ENCODE measurements at places on chromosomes 11 and 22.
A peak's percentile ranks its signal among the peaks of the same experiment; 100 is the strongest.

DNA sequence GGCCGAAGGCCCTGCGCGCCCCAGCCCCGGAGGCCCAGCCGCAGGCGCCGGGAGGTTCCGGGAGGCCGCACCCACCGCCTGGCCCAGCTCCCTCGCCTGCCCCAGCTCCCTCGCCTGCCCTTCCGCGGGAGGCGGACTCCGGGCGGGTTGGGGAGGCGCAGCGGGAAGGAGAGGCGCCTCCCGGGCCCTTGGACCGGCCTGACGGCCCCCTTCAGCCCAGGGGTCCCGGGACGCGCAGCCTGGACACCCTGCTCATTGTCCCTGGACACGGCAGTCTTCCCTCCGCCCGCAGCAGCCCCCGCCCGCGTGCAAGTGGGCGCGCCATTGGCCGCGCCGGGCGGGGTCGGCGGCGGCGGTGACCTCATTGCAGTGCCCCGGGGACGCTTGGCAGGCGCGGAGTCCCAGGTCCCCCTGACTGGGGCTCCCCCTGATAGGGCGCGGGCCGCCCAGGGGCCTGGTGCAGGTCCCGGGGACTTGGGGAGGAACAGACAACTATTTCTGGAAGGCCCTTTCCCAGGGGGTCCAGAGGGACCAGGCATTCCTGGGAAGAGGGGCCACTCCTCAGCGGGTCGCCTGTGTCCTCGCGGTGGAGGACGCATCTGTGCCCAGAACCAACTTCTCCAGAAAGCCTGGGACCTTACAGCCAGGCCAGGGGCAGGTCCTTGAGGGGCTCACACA lies 501 bp downstream of the CD151 start:
- DNase-seq = peak; percentile 67

DNA sequence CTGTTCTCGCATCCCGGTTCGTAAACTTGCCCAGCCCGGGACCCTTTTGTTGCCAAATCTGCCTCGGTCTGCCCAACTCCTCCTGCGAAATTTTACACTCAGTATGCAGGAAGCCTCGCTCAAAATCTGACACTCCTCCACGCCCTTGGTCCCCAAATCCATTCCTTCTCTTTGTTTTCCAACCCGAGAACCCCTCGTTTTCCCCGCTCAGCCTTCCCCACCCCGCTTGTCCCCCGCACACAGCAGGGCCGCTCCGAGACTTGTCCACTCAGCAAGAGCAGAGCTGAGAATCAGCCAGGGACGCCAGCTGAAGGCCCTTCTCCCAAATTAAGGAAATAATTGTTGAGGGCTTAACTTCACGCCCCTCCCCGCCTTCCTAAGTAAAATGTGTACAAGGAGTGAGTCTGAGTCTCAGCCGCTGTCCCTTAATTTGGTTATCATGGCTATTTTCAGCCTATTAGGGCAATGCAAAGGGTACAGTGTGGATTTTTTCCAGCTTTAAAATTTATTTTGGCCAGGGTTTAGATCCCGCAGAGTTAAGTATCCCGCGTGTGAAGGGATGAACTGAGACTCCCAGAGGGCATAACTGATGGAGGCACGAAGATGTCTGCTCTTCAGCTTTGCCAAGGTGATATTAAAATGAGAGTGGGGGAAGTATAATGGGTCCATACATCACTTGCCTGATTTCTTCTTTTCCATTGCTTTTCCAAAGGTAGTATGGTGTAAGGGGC lies 581 bp upstream of the FBXO3 start:
- DNase-seq = no peak

DNA sequence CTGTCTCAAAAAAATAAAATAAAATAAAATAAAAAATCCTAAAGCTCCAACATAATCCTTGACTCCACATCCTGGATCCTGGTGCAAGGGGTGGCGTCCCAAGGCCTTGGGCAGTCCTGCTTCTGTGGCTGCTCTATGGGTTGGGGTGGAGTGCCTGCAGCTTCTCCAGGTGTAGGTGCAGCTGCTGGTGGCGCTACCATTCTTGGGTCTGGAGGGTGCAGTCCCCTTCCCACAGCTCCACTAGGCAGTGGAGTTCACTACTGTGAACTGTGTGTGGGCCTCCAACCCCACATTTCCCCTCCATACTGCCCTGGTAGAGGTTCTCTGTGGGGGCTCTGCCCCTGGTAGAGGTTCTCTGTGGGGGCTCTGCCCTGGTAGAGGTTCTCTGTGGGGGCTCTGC lies 6.9 kb upstream of the TBC1D22A start:
- no peak for DNase-seq

DNA sequence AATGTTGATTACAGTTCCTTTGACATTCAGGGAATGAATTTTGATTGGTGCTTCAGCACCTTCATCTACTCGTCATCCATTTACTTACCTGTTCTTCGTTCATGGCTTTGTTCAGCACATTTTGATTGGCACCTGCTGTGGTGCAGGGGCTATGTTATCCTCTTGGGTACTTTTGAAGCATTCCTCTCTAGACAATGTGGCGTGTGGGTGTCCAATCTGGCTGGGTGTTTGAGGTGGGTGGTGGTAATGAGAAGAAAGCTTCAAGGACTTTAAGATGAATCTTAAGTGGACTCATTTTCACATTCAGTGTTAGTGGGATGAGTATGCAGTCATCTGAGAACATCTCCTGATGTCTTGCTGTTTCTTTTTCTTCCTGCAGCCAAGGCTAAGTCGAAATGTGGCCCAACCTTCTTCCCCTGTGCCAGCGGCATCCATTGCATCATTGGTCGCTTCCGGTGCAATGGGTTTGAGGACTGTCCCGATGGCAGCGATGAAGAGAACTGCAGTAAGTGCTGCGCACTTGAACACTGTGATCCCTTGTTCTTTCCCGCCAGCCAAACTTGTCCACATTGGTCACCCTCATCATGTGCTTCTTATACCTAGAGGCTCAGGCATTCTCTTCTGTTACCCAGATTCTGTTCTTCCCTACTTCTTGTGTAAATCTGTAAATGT lies 137.5 kb downstream of the LDLRAD3 start:
- no peak for DNase-seq

- no peak for DNase-seq
Observed at GRCh38 chr11:128963744-128964325, 21.2 kb upstream of the TP53AIP1 start.

- no peak for DNase-seq
Observed at GRCh38 chr11:90468923-90469322, 246.1 kb upstream of the CHORDC1 start.

DNA sequence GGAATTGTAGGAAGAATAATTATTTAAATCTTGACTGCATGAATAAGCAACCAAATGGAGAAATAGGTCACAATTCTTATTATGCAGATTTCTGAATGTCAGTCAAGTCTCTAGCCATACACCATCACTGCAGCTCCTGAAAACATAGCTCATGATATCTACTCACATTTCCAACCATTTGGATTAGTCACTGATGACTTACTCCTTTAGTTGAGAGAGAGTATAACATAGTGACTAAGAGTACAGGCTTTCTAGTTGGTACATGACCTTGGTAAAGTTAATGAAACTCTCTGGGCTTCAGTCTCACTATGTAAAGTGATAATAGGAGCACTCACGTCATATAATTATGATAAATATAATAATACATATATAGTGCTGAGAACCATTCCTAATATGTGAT lies 265.2 kb downstream of the KCNA4 start:
- no peak for DNase-seq

- DNase-seq = no peak
Observed at GRCh38 chr11:15716550-15716949, 601.8 kb downstream of the INSC start.

DNA sequence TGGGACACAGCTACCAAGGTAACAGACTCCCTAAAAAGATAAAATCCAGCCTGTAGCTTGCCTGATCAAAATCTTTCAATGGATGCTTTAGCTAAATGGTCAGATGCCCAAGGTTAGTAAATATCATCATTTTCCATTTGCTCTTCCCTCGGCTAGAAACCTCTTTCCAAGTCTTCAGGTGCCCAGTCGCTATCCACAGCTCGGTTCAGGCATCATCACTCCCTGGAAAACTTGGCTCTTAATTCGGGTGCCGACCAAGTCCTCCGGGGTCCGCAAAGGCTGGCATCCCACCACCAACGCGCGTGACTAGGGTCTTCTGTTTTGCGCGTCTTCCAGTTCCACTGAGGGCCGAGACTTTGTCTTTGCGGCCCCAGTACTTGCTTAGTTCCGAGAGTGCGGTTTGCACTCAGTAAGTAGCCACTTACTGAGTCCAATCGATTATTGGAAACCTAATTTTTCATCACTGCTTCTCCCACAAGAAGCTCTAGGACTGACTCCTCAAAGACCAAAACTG lies 44.3 kb downstream of the OR4D9 start:
- DNase-seq = no peak

DNA sequence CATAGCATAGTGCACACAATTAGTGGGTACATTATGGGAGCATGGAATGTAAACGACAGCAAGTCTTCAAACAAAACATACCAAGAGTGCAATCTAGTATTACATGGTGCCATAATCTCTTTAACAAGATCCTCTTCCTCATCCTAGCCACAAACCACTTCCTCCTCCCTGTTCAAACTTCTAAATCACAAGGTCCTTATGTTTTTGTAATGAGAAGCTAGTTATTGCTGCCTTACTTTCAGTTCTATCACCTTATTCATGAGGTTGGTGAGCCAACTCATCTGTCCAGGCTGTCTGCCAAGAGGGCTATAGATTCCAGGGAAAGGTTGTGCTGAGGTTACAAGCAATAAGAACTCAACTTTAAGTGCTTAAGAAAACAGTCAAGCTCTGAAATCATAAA lies 195.4 kb upstream of the ARHGAP20 start:
- peak; percentile 14 for DNase-seq

- DNase-seq = no peak
Observed at GRCh38 chr22:23063539-23064380, 6.6 kb upstream of the GNAZ start.

DNA sequence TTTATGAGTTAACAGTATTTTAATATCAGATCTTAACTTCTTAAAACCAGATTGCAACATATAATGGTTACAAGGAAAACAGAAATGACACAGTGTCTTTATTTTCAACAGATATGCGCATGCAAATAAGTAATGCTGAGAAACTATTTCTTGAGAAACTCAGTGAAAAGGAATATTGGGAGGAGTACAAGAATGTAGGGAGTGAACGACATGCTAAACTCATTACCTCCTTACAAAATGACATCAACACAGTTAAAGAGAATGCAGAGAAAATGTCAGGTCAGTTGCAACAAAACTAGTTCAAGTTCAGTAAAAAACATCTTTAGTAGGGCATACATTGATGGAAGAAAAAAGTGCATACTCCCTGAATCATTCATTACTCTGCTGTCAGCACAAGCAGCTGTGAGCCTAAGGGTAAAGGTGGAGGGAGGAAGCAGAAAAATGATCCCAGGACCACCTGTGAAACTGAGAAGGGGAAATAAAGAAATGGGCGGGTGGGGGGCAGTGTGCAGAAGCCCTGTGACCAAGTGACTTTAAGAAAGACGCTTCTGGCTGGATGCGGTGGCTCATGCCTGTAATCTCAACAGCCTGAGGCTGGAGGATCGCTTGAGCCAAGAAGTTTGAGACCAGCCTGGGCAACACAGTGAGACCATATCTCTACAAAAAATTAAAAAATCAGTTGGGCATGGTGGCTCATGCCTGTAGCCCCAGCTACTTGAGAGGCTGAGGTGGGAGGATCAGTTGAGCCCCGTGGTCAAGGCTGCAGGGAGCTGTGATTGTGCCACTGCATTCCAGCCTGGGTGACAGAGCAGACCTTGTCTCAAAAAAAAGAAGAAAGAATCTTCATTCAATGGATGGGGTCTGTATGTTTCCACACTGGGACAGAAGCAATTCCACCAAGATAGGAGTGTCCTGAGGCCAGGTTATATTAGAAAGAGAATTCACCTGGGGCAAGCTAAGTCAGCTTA lies 31.2 kb downstream of the CCDC83 start:
- DNase-seq = peak; percentile 72

- no peak for DNase-seq
Observed at GRCh38 chr11:130915603-130916237, 559 bp downstream of the SNX19 start.

- DNase-seq = no peak
Observed at GRCh38 chr11:71435278-71435951, 12.8 kb downstream of the DHCR7 start.

DNA sequence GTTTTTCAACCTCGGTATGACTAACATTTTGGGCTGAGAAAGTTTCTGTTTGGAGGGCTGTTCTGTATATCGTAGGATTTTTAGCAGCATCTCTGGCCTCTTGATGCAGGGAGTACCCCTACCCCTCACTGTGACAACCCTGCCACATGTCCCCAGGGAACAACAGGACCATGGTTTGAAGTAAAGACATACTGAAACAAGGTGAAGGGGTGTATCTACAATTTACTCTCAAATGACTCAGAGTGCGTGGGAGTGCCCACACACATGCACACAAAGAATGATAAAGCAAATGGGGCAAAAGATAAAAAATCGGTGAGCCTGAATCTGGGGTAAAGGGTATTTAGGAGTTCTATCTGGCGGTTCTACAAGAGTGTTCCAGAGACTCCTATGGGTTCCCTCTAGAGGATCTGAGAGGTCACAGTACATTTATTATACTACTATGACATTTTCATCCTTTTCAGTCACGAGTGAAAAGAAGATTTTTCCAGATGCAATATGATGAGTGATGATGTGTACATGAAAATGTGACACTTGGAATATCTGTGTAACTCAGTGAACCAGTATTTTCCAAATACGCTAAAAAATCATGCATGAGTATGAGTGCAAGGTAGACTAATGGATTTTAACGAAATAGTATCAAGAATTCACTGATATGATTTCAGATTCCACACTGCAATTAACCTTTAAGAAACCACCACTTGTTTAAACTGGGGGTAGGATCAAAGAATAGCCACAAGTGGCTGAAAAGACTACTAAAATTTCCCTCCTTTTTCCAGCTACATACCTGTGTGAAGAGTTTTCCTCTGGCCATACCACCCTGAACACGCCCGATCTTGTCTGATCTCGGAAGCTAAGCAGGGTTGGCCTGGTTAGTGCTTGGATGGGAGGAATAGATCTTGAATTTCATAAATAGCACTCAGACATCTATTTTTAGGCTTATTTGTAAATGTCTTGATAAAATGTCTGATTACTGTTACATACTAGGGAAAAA lies 56.3 kb upstream of the YPEL1 start:
- DNase-seq = no peak

GRCh38 chr11:100955318-100955717 lies 174.3 kb downstream of the PGR start:
- DNase-seq = no peak

DNA sequence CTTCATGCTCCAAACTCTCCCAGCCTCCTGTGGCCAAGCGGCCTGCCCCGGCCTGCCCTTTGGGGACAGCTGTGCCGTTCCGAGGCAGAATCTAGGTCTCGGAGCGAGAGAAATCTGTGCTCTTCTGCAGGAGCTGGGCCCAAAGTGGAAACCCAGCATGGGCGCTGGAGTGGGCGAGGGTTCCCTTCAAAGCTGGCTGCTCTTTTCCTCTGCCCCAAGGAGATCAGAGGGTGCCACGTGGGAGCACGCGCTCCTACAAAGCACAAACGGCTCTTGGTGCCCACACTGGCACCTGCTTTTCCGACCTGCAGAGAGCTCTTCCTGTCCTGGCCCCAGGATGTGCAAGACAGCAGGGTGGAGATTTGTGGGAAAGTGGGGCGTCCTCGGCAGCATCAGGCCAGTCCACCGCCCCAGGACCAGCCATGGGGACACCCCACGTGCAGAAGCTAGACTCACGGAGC lies 6.9 kb downstream of the OSBPL5 start:
- DNase-seq = no peak
